Sciatic nerve (tissue), 2 donors: ENCODE measurements at places on chromosomes 4 and X. TPM values are rescaled to one million over a fixed set of nuclear protein-coding genes. Genes with fewer than 3 reads are reported as not detected.

Gene GLOD5
- total RNA-seq = not detected

Gene GPAT3
- total RNA-seq = 7.8 TPM

Gene FRMD7
- not detected for total RNA-seq

Gene RHOXF2B
- not detected for total RNA-seq

Gene SPANXD
- total RNA-seq = not detected

Gene CXCL1
- 11.6 TPM for total RNA-seq

Gene PNCK
- 1.6 TPM for total RNA-seq

Gene CXXC4
- 3.1 TPM for total RNA-seq

Gene PDZD4
- total RNA-seq = 36.6 TPM

Gene MSMO1
- 114 TPM for total RNA-seq

Gene ADH1C
- total RNA-seq = 75.2 TPM

Gene GLRB
- 2.7 TPM for total RNA-seq

Gene ANKRD17
- total RNA-seq = 84.8 TPM

Gene FAM9C
- not detected for total RNA-seq

Gene KCTD8
- 0.45 TPM for total RNA-seq

Gene MPC1L
- not detected for total RNA-seq

Gene SLITRK4
- 1.5 TPM for total RNA-seq

Gene MAGEA3
- not detected for total RNA-seq

Gene ZC4H2
- total RNA-seq = 13.1 TPM

Gene SGCB
- total RNA-seq = 154 TPM

Gene RASL11B
- 2.5 TPM for total RNA-seq

Gene MAGEB5
- total RNA-seq = not detected

Gene DCAF16
- 47.7 TPM for total RNA-seq

Gene NHSL2
- 38.0 TPM for total RNA-seq

Gene PDE6B
- 2.5 TPM for total RNA-seq

Gene BMX
- 4.2 TPM for total RNA-seq

Gene CYSLTR1
- total RNA-seq = 5.3 TPM

Gene STAP1
- 0.36 TPM for total RNA-seq

Gene NAA11
- total RNA-seq = not detected

Gene PPP2R2C
- total RNA-seq = 0.58 TPM

Gene POU3F4
- total RNA-seq = not detected

Gene DGKK
- total RNA-seq = not detected

Gene PAK3
- total RNA-seq = 49.4 TPM

Gene CENPI
- total RNA-seq = 4.9 TPM

Gene MAGEB2
- total RNA-seq = not detected

Gene P2RY8
- total RNA-seq = 2.5 TPM

Gene HPSE
- total RNA-seq = 4.1 TPM

Gene SLITRK2
- 10.8 TPM for total RNA-seq

Gene SH3RF1
- total RNA-seq = 15.6 TPM

Gene KDR
- 60.7 TPM for total RNA-seq

Gene KCND1
- 2.5 TPM for total RNA-seq

Gene SPATA18
- total RNA-seq = 10.8 TPM

Gene SPANXA2
- total RNA-seq = not detected

Gene TRIM60
- not detected for total RNA-seq

Gene PASD1
- not detected for total RNA-seq
